HS-5 (cell line): ENCODE measurements at places on chromosomes 12 and 14.

DNA sequence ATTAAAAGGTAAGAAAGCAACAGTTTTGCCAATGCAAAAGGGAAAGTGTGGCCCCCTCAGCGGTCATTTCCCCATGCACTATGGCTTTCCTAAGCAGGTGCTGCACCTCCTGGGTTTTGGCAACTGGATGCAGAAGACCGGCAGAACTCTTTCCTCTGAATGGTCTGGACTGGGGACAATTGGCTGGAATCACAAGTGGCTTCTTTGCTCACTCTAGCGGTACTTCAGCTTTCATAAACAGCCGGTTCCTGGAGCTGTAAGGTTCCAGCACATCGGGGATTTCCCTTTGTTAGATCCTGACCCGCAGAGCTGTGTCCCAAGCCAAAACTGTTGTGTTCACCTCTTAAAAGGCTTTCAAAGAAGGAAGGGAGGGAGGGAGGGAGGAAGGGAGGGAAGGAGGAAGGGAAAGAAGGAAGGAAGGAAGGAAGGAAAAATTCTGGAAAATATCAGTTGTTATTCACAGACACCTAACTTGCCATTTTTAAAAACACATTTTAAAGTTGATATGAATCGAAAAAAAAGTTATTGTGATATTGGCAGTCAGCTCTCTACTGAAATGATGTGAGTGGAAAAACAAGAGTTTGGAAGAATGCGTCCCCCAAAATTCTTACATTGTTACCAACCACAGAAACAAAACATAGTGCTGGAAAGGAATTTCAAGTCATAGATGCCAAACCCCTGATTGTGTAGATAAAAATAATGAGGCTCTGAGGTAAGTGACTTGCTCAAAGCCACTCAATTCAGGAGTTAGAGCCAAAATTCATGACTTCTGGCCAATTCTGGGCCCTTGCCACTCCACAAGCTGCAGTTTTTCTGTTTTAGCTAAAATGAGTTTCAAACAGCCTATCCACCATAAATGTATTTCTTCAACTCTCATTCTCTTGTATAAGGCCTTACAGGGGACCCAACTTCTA is 220.6 kb upstream of the HMGA2 start:
- DNase-seq, result peak; percentile 92

DNA sequence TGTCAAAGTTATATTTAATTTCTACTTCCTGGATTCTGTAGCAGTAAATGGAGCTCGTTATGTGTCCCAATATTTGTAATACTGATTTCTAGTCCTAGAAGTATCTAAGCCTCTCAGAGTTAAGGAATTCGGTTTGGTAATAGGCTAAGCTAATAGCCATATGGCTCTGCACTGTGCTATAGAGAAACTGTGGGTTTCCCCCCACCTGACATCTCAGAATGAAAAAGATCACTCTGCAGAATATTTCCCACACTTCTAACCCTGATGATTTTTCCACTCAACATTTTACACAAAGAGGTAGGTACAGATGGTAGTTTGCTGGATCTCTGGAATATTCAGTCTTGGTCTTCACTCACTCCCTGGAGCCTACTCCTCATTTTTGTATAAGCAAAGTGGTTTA is 71.2 kb downstream of the BORCS5 start:
- no peak for DNase-seq

DNA sequence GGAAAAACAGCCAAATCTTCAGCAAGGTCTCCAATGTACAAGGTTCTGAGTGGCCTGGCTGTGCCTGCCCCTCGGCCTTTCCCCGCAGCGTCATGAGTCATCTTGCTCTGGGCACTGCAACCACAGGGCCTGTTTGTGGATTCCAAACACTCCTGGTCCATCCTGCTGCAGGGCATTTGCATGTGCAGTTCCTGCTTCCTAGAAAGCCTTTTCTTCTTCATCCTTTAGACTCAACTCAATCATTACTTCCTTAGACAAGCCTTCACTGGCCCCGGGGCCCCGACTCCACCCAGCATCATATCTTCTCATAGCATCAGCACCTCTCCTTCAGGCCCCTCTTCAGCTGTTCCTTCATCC is 101.8 kb upstream of the EGLN3 start:
- DNase-seq, result no peak

DNA sequence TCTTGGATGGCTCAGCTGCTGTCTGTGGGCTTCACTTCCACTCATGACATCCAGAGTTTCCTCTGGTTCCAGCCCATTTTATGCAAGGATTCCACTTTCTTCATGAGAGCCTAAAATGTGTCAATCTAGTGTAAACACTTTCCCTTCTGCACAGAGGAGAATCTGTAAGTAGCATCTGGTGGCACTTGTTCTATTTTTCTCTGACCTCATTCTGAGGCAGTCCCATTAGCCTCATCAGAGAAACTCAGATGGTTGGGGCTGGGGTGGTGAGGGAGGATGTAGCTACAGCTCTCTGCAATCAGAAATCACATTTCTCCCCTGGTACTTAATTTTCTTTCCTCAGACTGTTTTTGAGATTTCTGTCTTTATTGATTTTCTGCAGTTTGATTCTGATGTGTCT is 81.6 kb downstream of the PRMT8 start:
- DNase-seq, result no peak

GRCh38 chr14:72097173-72097783 is 165.0 kb downstream of the RGS6 start:
- DNase-seq, result no peak

DNA sequence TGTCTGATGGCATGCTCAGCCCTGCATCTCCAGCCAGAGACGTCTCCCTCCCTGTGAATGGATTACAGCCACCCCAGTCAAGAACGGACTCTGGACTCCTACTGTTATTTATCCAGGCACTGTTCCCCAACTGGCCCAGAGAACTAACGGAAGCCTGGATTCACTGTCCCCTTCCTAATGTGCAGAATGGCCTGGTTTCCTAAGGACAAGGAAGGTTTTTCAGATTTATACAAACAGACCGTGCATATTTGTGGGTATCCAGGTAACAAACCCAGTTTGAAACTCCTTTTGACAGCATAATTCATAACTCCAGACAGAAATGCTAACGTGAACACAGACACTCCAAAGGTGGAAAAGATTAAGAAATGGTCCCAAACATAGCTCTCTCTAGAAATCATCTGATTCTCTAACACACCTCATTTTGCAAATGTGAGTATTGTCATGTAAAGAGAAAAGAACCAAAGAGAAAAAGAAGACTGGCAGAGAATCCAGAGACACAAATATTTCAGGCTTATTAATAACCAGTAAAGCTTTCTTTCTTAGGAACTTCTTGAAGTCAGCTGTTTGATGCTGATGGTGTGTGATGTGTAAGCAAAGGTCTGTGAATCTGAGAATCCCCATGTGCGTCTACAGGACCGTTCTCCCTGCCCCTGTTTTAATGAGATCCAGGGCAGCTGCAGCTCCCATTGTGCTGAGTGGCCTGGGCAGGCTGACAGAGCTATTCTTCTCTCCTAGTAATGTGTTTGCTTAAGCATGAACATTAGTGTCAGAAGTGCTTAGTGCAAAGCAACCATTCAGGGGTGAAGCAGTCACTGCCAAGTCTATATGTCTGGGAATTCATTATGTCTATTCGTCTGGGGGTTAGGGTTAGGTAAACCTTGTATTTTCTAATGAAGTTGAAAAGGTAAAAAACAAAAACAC is 86.8 kb upstream of the HIF1A start:
- no peak for DNase-seq

DNA sequence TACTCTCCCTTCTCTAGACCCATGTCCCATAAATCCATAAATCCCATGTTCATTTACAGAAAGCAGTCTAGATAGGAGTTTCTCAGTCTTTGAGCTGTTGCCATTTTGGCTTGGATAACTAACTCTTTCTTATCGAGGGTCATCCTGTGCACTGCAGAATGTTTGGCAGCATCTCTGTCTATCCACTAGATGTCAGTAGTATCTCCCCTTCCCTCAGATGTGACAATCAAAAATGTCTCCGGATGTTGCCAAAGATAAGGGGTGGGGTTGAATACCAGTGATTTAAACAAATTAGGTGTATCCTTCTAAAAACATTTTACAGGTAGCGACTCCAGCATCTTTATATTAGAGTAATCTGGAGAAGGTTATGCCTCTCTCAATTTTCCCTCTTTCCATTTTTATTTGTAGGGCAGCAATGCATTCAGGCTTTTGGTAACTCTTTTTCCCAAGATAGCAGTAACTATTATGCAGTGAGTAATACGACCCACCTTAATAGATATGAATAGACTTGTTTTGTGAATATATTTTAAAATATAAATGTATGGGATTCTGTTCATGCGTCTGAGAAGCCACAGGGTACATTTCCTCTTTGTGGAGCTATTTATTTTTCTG is 100.7 kb downstream of the LRRK2 start:
- DNase-seq, result no peak

DNA sequence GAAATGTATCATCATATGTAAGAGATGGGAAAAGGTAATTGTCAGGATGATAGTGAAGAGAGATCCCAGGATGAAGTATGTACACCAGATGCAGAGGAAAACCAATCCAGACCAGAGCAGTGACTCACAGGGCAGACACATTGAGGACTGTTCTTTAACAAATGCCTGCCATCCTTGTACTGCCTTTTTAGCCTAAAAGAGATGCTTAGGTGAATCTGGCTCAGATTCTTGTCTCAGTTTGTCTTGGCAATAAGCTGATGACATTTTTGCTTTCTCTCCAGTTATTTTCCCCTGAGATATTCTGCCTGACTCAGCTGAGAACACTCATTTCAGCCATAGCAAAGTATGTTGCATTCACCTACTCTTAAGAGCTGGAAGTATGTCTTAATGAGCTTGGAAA is 405.3 kb upstream of the USP15 start:
- DNase-seq, result no peak

DNA sequence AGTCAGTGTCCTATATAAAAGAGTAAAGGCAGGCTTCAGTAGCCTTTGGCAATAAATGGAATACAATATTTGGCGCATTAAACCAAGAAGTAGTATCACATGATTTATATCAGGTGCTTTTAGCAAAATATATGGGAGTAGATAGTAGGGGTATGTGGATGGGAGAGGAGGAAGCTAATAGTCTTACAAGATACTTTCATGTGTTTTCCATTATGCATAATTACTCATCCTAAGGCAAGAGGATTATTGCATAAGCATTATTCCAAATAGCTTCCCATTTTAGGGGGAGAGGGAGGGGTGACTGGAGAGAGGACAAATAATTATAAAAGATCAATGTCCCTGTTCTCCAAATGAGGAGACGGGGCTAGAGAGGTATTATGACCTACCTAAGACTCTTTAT is 104.3 kb downstream of the DUSP6 start:
- peak; percentile 34 for DNase-seq

DNA sequence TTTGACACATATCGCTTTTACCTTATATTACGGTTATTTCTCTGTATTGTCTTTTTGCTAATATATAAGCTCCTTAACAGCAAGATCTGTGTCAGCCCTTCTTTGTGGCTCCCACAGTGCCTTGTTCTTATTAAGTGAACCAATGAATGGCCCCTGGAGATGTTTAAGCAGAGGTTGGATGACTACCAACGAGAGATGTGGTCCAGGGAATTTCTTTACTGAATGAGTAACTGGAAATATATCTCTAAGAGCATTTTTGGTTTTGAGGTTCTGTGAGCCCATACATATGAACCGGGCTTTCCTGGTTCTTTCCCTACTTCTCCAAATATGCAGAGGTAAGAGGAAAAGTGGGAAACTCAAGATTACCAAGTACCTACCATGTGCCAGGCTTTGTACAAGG is 23.5 kb downstream of the CALCOCO1 start:
- no peak for DNase-seq

- DNase-seq, result no peak
Observed at GRCh38 chr14:60893911-60894310, 87.0 kb downstream of the TRMT5 start.

DNA sequence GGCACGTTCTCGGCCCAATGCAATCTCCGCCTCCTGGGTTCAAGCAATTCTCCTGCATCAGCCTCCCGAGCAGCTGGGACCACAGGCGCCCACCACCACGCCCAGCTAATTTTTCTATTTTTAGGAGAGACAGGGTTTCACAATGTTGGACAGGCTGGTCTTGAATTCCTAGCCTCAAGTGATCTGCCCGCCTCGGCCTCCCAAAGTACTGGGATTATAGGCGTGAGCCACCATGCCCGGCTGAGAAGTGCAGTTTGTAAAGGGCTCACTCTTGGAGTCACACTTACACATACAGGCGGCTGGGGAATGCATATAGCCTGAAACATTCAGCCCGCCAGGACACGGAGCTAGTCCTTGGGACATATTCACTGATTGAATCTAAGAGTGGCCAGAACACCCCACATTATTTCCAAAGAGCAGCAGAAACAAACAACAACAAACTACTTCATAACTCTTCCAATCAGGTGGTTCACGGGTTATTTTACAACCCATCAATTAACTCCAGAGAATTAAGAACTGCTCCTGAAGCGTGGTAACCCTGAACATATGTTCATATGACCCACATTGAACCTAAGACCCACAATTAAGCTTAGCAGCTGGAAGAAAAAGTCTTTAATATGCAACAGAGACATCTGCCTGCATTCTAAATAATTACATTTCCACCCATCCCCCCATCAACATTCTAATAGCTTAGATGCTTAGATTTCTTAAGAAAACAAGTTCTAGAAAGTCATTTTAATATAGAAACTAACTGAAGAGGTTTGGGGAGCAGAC is 49.2 kb downstream of the SSH1 start:
- no peak for DNase-seq

DNA sequence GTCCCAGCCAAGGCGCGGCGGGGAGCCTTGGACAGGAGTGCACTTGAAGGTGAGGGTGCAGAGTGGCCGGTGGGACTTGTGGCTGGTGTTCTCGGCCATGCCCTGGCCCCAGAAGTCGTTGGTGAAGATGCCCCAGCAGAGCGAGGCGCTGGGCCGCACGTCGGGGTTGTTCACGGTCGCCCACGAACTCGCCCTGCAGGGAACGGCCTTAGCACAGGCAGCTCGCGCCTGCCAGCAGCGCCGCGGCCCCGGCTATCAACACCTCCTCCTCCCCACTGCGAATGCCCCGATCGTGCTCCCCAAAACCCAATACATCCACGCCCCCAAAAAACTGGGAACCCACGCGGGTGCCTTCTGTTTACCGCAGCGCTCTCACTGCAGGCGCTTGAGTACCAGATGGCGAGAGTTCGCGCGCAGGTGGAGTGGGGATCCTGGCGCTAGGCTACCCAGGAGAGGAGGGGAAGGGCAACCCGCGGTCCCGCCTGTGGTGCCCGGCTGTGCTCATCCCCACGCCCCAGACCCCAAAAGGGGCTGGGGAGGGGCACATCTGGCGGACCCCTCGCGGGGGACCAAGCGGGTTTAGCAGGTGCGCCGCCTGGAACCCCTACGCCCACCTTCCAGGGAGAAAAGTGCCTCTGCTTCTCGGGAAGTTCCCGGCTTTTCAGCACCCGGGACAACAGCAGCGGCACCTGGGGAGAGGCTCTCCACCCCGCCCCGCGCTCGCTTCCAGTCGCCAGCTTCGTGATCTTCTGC is 386.3 kb upstream of the TMTC1 start:
- DNase-seq, result no peak
